ENCODE measurements at places on chromosomes 11 and 22.

DNA sequence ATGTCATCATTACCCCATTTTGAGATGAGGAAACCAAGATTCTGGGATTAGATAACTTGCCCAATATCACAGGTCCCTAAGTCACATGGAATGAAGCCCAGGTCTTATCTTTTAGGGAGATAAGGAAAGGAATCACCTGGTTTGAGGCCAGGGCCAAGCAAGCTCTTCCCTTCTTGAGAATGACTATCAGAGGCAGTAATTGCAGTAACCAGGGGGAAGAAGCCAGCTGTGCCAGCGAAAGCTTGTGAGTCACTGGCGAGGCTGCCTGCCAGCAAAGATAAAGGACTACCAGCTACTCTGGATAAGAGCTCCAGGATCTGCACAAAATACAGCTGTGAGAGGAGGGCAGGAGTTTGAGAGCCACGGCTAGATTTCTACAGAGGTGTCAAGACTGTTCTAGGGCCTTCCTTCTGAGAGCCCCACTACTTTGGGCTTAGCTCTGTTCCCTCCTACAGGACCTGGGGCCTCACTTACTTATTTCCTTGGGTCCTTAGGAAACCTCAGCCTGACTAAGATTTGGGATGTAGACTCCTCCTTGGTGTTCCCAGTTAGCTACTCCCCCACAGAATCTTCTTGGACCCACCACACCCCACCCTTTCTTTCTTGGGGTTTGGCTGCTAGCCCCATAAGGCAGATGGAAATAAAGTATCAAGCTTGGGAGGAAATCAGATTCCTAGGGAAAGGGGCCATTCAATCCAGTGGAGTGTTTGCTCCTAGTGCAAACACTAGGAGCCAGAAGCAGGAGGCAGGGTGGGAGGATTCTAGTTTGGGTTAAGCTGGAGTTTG lies 9.7 kb upstream of the CCKBR start:
- DNase-seq = peak; percentile 54

DNA sequence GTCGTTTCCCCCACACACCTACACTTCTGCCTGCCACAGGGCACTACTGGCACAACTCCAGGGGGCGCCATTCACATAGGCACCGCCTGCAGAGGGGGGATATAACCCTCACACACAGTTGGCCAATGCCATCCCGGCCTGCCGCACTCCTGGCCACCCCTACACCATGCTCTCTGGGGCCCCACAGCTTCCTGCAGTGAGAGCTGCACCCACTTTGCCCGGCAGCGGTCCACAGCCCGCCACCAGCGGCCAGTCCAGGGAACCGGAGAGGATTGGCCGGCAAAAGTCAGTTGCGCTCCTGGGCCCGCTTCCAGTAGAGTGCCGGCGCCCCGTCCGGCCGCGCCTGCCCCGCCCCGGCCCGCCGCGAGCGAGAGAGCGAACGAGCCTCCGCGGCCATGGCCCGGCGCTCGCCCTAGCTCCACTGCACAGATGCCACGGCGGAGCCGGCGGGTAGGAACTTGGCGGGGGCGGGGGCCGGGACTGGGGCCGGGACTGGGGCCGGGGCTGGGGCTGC lies 25.6 kb upstream of the SUSD2 start:
- DNase-seq = peak; percentile 92

GRCh38 chr11:104813532-104813931 lies 84.7 kb downstream of the CASP12 start:
- DNase-seq = no peak

DNA sequence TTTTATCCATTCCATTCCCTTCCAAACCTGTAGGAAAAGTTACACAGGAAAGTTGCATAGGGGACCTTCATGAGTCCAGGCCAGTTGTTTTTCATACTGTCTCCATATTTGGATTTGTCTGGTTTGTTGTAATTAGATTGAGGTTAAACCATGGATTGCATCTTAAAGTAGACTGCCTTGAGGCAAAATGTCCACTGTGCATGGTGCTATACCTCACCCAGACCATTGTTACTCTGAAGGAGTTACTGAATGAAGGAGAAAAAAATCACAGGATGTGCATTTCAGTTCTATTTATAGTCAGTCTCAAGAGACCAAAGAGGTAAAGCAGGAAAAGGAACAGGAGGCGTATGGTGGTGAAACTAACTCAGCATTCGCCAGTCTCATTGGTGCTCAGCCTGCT lies 29.6 kb upstream of the L3MBTL2 start:
- DNase-seq = no peak

DNA sequence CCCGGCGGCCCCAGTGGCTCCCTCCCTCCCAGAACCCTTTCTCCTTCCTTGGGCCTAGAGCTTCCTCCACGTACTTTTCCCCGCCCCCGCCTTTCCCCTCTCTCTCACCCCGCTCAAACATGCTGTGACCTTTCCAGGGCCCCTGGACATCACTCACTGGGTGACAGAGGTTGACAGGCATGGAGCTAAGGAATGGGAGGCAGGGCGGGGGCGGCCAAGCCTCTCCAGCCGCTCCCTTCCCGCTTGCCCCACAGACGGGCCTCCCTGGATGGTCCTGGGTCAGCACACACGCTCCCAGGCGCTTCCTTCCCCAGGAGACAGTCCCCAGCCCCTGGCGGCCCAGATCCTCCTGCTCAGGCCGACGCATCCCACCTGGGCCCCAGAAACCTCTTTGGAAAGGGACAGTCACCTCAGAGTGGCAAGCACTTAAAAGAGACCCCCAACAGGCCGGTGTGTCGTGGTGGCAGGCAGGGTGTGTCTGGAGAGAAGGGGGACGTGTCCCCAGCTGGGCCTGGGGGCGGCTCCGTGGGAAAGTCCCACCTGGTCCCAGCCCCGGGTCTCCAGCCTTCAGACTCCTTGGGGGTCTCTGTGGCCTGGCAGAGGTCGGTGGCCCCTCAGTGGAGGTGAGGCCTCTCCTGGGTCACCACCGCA lies 8.8 kb downstream of the H19 start:
- DNase-seq = peak; percentile 24

- peak; percentile 88 for DNase-seq
Observed at GRCh38 chr22:37904572-37905533, 1.2 kb upstream of the MICALL1 start.

DNA sequence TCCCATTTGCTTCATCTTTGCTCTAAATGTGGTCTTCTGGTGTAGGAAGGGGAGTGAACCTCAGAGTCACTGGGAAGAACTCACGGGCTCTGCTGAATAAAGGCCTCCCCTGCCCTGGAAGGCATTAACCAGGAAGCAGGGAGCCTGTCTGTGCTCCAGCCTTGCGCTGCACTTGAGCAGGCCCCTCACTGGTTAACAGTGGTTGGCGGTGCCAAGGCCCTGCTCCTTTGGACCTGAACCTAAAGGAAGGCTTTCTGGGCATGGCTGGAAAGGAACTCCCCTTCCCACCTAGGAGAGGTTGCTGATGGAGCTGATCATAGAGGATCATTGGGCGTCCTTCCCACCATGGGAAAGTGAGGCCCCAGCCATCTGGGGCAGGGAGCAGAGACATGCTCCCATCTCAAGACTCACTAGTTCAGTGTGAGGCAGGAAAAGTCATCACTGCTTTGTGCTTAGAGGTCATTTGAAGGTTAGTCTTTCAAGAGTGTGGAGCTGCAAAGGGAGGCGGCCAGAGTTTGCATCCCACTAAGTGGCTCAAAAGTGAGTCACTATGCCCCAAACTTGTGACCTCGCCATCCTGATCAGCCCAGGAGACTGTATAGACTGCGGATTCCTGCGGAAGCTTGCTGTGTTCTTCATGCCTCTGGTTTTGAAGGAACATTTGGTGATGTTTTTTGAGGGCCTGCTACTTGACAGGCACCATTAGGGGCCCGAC lies 50.4 kb downstream of the DBX1 start:
- no peak for DNase-seq

DNA sequence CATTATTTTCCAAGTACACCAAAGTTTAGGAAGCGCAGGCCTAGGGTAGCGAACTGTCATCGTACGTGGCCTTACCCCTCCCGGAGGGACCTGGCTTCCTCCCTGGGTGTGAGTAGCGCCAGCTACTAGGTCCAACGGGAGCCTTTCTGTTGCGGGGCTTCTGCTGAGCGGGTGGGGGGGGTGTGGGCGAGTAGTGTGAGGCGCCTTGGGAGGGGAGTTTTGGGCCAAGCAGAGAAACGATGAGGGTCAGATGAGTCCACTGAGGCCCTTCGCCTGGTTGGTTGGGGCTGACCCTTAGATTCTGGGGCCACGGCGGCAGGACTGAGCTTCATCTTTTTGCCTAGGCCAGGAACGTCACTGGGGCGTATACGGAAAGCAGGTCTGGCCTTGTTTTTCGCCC lies 868 bp downstream of the TEF start:
- peak; percentile 59 for DNase-seq

DNA sequence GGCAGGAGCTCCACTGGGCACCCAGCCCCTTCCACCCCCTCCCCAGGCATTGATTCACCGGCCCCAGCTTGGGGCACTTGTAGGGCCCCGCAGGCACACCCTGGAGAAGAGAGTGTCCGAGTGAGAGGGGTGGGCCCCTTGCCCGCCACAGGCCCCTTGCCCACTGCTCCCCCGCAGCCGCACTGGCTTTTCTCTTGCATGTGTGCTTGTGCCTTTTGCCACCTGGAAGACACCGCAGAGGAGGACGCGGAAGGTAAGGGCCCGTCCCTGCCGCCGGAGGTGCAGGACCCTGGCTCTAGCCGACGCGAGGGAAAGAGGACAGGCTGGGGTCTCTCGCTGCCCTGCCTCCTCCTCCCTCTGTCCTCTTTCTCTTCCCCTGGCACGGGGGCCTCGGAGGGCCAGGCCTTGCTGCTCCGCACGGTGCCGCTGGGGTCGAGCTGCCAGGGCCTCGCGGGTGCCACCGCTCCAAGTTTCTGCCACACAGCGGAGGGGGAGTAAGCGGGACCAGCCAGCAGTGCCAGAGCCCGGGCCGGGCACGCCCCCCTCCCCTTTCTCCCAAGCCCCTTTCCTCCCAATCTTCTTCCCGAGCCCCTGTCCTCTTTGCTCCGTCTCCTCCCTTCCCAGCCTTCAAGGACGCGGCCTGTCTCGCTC lies 9.5 kb downstream of the TNNT3 start:
- peak; percentile 11 for DNase-seq

GRCh38 chr11:66115638-66116301 lies 45.7 kb downstream of the PACS1 start:
- DNase-seq = no peak

GRCh38 chr11:67614730-67615714 lies 8.3 kb downstream of the NDUFV1 start:
- no peak for DNase-seq

DNA sequence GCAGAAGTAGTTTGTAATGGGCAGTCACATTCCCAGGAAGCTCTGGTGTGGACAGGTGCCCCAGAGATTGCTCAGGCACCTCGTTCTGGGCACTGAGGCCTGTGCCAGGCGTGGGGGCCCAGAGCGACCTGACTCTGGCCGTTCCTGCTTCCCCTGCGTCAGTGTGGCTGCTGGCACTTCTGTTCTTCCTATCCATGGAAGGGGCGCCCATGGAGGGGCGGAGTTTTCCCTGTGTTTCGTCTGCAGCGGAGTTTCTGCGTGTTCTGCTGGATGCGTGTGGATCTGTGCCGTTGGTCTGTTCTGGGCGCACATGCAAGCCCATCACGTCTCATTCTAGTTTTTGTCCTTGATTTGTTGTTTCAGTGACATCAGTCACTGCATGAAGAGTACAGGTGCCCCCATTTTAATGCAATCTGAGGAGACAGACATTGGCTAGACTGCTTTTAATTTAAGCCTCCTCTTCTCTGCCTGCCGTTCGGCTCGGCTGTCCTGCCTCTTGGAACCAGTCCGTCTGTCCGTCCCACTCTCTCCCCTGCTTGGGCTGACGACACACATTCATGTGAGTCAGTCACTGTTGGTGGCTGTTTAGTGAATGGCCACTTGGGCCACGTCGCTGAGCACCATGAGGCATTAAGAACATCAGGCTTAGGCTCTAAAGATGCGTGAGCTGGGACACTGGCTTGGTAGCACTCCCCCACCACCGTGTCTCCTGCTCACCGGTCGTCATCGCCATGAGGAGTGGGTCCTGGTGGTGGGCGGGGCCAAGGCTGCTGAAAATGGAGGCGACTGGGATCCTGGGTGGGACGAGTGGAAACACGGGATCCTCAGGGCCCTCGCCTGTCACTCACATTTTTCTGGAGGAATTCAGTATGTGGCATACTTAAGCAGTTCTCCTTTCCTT lies 255.8 kb downstream of the TBC1D22A start:
- no peak for DNase-seq

DNA sequence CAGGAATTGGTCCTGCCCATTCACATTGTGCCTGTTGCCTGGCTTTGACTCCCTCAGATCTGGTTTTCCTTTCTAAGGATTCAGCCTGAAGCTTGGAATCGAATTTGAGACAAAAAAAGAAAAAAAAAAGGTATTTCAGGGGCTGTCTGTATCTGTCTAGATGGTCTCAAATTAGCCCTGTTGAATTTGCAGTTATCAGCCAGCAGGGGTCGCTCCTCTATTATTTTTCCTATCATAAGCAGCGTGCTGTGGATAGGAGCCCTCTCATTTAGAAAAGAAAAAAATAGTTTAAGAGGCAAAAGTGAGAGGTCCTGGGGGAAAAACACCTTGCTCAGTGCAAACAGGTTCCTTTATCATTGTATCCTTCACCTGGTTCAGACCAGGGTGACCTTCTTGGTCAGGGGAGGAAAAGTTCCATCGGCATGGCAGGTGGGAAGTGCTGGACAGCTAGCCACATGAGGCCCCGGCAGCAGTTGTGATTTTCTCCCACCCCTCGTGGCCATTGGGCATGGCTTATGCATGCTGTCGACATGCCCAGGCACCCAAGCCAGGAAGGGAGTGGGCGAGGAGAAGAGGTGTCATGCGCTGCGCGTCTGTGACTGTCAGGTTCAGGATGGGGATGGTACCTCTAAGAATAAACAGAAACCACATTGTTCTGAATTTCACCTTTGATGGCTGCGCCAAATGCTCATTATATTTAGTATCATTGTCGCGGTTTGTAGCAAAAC lies 13.1 kb downstream of the OR5AK2 start:
- DNase-seq = no peak

GRCh38 chr11:117911694-117912093 lies 17.5 kb downstream of the TMPRSS13 start:
- no peak for DNase-seq

GRCh38 chr22:49024775-49025440 lies 802.8 kb downstream of the BRD1 start:
- DNase-seq = no peak

DNA sequence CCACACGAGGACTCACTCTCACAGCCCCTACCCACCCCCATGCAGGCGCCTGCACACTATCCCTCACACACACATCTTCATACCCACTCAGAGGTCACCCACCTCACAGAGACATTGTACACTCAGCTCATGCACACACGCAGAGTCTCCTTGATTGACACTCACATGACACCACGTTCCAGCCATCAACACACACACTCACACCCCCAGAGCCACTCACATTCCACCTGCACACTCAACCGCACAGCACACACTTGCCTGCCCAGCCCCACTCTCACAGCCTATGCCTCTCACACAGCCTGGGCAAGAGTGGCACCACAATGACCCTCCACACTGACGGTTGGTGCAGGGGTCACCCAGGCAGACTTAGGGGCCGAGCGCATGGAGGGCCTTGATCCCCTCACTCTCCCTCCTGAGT lies 2.2 kb downstream of the SPI1 start:
- DNase-seq = no peak

All from heart left ventricle (tissue), 16 donors.